ENCODE measurements at places on chromosomes 2 and 18.

GRCh38 chr2:224876522-224876921, 160.4 kb upstream of the CCDC195 start:
- DNase-seq = no peak

GRCh38 chr2:84041506-84041905, 417.6 kb downstream of the SUCLG1 start:
- no peak for DNase-seq

- peak; percentile 11 for DNase-seq
Measured at GRCh38 chr2:169221745-169222369, 140.5 kb downstream of the LRP2 start.

- no peak for DNase-seq
Measured at GRCh38 chr2:160254189-160254762, 54.2 kb upstream of the ITGB6 start.

DNA sequence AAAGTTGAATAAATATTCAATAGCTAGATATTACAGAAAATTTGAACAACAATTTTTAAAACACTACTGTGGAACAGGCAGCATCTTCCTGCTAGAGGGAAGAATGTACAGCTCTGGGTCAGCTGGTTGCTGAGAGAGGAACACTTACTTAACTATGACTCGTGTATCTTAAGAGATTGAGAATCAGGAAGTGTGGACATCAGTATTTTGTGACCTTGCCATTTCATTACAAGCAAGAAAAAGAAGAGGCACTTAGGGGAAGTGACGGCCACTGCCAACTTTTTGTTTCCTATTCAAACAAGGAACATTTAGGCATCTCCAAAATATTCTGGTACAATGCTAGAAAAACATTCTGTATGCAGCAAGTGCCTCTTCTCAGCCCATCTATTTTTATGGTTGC, 45.9 kb downstream of the ITPRID2 start:
- DNase-seq = no peak

GRCh38 chr2:1645761-1646476, 98.4 kb downstream of the PXDN start:
- no peak for DNase-seq

- DNase-seq = no peak
Measured at GRCh38 chr18:77141401-77142118, 9.0 kb upstream of the MBP start.

DNA sequence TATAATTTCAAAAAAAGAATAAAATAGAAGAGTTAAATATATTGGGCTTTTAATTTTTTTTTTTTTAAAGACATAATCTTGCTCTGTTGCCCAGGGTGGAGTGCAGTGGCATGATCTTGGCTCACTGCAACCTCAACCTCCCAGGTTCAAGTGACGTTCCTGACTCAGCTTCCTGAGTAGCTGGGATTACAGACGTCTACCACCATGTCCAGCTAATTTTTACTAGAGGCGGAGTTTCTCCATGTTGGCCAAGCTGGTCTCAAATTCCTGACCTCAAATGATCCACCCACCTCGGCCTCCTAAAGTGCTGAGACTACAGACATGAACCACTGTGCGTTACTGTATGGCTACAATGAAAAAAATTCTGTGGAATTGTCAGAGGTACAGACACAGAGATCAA, 98.1 kb upstream of the RGPD4 start:
- DNase-seq = no peak

- peak; percentile 35 for DNase-seq
Measured at GRCh38 chr2:101617188-101617587, 80.3 kb upstream of the MAP4K4 start.

- no peak for DNase-seq
Measured at GRCh38 chr18:78407466-78407844, 572.2 kb upstream of the SALL3 start.

DNA sequence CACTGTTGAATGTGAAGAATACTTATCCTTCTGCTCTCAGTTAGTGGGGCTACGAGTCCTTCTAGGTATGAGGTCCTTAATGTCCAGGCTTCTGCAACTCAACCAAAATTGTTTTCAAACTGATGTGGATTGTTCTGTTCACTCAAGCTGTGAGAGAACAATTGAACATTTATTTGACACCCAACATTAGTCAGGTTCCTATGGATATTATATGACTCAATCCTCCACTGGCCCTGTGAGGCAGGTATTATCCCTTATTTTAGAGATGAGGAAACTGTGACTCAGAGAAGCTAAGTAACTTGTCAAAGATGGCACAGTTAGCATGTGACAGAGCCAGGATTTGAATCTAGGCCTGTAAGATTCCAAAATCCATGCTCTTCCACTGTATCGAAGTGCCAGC, 1.2 kb upstream of the LYG2 start:
- DNase-seq = no peak

Data from foreskin melanocyte (primary cell).